ENCODE measurements at places on chromosomes 4 and X. TPM values are rescaled to one million over a fixed set of nuclear protein-coding genes. Genes with fewer than 3 reads are reported as not detected.

The EFHC2 gene
- total RNA-seq: not detected

DNA sequence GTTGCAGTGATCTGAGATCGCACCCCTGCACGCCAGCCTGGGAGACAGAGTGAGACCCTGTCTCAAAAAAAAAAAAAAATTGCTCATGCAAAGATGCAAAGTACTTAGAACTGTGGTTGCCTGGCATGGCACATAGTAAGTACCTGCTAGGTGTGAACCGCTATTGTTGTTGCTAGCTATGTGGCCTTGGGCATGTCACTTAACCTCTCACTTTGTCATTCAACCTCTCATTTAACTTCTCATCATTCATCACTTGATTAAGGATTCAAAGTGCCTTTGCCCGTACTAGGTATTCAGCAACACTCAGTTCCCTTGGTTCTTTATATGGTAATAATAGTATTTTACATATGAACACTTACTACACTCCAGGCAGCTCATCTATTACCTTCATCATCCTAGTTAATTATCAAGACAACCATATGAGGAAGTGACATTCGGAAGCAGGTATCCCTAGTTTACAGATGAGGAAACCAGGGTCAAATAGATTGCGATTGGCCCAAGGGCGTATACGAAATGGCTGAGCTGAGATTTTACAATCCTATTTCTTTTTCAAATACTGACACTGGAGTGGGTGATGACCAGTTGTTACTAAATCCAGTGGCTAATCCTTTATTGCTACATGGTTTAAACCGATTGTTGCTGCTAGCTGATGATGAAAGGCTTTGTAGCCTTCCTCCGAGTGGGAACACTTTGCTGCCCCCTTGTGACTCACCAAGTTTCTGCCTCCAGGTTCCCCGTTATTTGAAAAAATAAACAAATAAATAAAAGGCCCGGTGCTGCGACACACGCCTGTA is 28.8 kb upstream of the SOWAHD start:
- DNase-seq: peak; percentile 38

DNA sequence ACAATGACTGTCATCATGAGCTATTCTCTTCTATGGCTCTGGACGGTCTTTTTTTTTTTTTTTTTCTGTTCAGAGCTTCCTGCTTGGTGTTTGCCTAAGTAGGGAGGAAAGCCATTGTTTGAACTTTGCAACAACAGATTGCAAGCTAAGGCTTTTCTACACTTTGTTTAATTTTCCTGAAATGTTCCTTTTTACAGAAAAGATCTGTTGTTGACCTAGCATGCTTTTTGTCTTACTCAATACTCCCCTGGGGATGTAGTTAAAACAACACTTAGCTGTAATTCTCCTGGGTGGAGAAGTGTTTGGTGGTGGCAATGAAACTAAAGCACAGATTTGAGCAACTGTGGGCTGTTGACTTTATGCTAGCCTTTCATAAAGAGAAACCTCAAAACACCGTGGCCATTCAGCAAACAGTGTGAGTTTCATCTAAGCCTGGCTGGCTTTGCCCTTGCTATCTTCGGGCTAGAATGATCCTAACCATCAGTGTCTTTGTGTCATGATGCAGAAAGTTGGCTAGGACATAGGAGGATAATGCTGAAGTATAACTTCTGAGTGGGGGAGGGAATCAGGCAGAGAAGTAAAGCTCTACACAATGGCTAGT is 110.5 kb downstream of the ANXA3 start:
- DNase-seq: peak; percentile 43

The GPC4 gene
- not detected for total RNA-seq

GRCh38 chr4:5547651-5548249 is 160.6 kb downstream of the EVC2 start:
- DNase-seq: no peak

The MAGEC1 gene
- total RNA-seq: 0.10 TPM

The ARHGAP36 gene
- not detected for total RNA-seq

The DNAAF6 gene
- not detected for total RNA-seq

GRCh38 chr4:142265536-142265935 is 580.6 kb downstream of the INPP4B start:
- peak; percentile 46 for DNase-seq
